ENCODE measurements at places on chromosomes 11 and 22. TPM values are rescaled to one million over a fixed set of nuclear protein-coding genes. Genes with fewer than 3 reads are reported as not detected.
A peak's percentile ranks its signal among the peaks of the same experiment; 100 is the strongest.

Gene SCN2B
- polyA plus RNA-seq = 0.11 TPM

Gene RTN4R
- polyA plus RNA-seq = 2.0 TPM

Gene RANGAP1
- 37.2 TPM for polyA plus RNA-seq

Gene KDM2A
- polyA plus RNA-seq = 36.4 TPM

Gene CRYBA4
- not detected for polyA plus RNA-seq

Gene TMEM132A
- 6.7 TPM for polyA plus RNA-seq

Gene SLC22A6
- polyA plus RNA-seq = not detected

Gene TUB
- polyA plus RNA-seq = 10.4 TPM

Gene PATE4
- not detected for polyA plus RNA-seq

Gene ELF5
- polyA plus RNA-seq = not detected

- no peak for DNase-seq
Measured at GRCh38 chr11:120173807-120174206, 35.9 kb upstream of the TRIM29 start.

- DNase-seq = no peak
Measured at GRCh38 chr11:127559978-127560377, 559.4 kb upstream of the KIRREL3 start.

DNA sequence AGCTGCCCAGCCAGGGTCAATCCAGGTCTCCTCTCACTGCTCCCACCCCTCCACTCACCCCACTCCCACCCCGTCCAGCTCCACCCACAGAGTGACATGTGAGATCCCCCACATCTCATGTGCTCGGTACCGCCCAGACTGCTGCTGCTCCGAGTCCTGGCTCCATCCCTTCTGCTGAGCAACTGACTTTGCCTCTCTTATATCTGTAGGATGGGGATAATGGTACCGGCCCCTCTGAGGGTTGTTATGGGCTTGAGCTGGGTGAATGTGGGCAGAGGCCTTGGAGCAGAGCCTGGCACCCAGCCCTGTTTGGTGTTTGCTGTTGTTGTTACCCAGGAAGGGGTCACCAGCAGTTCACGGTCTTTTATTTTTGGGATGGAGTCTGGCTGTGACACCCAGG is 77.0 kb downstream of the ST3GAL4 start:
- no peak for DNase-seq

DNA sequence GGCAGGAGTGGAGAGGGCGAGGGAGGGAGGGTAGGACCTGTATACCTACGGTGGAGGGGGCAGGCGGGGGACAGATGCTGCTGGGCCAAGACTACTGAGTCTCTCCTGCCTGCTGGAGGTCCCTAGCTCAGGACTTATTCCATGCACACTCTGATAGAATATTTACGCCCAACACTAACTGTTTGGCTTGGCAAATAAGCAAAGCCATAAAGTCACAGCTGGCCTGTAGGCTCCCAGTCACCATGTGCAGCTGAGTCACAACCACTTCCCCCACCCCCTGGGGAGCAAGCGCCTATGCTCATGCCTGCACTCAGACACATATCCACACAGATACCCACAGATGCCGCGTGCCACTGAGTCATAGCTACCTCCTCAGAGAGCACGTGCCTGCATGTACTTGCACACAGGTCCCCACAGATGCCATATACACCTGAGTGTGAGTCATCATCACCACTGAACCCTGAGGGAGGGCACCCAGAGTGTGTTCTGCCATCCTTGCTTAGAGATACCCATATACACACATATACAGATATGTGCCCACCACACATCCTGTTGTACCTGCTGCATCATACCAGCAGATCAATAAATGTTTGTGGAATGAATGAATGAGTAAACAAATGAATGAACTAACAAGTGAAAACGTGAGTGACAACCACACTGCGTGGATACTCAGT is 95.8 kb downstream of the SWAP70 start:
- DNase-seq = peak; percentile 99

DNA sequence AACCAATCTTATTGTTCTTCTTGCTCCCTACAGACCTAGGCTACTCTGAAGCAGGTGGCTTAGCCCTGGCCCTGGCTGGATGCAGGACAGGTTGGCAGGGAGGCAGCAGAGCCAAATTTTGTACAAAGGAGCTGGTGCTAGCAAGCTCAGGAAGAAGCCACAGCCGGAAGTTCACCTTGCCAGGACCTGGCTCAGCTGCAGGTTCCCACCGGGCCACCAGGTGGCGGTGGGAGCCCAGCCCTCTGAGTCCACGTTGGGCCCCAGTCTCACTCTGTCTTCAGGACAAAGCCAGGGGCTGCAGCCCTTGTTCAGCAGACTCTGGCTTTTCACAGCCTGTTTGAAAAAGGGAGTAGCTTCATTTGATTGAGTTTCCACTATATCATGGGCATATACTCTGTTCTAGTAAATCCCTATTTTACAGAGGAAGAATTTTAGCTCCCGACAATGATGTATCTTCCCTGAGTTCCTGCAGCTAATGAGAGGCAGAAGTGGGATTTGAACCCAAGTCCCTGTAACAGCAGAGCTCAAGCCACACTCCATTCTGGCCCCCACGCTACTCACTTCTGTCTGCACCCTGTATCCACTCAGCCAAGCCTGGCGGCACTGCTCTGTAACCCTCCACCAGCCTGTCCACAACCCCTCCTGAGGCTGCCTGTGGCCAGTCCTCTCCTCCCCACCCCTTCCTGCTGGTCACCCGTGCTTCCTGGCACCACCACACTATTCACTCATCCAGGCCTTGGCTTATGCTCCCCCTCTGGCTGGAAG is 3.3 kb downstream of the TKFC start:
- peak; percentile 68 for DNase-seq

GRCh38 chr22:49800408-49801238 is 27.1 kb downstream of the BRD1 start:
- DNase-seq = no peak

GRCh38 chr11:64854534-64855502 is 10.4 kb upstream of the CDC42BPG start:
- peak; percentile 93 for DNase-seq

DNA sequence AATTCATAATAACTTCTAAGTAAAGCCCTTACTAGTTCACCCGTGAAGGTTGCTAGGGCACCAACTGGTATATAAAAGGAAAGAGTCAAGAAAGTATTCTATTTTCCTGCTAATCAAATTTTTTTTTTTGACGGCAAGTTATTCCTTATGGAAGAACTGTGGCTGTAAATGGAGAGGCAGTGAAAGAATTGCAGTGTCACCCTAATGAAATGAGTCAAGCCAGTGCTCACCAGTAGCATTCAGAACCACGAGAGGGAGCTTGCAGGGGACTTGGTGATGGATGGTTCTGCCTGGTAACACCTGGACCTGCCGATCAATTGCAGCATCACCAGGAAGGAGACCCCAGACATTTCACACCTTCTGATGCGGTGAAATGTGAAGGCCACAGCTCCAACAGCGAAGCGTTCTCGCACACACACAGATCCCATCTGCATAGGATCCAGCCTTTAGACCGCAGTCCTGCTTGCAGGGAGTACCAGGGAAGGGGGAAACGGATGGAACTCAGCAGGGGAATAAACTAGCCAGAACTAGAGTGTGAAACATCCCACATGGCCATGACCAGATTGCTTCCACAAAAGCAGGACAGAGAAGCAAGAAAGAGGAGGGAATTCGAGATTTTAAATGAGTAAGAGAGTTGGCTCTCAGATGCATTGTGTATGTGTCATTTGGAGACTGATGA is 326.2 kb downstream of the TBC1D22A start:
- DNase-seq = no peak

DNA sequence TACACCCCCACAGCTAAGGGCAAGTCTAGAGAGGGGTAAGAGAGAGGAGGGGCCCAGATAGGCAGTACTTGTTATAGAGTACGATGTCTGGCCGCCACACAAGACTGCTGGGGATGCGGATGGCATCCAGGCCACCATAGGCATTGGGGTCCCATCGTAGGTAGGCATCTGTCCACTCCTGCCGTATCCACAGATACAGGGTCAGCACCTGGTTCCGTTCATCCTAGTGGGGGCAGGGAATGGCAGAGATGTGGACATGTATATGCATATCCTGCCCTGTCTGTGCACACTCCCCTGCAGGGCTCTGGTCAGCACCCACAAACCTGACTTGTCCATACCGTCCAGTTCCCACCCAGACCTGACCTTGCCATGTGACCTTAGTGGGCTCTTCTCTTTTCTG is 2.1 kb downstream of the CHRNA10 start:
- DNase-seq = no peak

DNA sequence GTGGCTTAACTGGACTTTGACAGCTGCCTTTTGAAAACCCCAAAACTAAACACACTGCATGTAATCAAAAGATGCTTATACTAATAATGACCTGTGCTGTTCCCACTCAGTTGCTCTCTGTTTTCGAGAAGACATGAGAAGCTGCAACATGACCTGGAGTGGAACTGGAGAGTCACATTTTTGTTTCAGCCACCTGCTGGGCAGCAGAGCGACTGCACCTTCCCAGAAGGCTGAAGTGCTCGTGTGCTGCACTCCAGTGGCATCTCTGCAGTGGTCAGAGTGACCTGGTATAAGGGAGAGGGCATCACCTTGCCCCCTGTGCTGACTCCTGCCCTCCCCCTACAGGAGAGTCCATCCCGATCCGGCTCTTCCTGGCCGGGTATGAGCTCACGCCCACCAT is 8.6 kb downstream of the THYN1 start:
- DNase-seq = peak; percentile 26

DNA sequence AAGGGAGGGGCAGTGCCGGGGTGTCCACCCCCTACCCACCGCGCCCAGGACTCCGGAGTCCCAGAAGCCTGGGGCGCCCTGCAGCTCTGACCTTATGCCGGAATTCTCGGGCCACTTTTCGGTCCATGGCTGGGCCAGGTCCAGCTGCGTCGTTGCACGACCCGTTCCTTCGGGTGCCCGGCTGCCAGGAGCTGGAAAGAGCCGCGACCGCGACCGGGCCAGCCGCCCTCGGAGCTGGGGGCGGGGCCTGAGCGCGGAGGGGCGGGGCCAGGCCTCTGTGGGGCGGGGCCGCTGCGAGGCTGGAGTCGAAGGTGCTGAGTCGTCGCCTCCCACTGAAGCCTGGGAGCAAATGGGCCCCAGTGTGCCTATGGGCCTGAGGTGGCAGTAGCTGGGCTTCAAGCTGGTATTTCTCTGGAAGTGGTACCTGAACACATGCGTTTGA is at the start of gene USH1C:
TSS of gene USH1C (minus strand) at position 236 of the 442 bp plus-strand sequence. CDS start at position 127, 109 bp downstream.
- no peak for DNase-seq

DNA sequence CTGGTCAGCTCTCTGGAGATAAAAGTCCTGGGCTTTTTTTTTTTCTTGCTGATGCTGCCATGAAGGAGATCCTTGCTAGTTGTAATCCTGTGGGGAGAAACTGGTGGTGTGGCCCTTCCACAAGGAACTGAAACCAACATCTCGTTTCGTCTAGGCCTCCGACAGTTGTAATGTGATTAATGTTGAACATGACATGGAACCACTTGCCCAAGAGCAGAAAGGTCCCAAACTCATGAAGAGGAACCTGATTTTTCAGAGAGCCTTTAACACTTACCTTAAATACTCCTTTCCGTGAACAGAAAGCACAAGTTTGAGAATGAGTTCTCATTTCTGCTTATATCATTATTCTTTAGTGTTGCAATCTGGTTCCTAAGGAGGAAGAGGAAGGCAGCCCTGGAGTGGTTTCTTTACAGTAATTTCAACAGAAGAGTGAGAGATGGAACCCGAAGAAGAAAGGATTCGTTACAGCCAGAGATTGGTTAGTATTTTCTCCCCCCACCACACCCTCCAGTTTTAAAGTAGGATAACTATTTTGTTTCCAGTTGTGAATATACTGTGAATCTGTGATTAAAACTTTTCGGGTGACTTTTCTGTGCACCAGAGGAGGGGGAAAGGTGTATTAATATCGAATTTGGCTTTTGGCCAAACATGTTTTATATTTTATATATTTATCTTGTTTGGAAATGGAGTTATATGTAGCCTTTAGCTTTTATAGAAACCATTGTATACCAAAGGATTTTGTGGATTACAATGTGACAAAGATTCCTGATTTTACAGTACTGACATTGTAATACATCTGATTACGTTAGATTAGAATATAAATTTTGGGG is 2.0 kb downstream of the KDM2A start:
- peak; percentile 58 for DNase-seq

GRCh38 chr22:50546326-50547262 is 895 bp downstream of the KLHDC7B start:
- no peak for DNase-seq

GRCh38 chr11:64355078-64355940 is 3.7 kb upstream of the RPS6KA4 start:
- DNase-seq = peak; percentile 79

DNA sequence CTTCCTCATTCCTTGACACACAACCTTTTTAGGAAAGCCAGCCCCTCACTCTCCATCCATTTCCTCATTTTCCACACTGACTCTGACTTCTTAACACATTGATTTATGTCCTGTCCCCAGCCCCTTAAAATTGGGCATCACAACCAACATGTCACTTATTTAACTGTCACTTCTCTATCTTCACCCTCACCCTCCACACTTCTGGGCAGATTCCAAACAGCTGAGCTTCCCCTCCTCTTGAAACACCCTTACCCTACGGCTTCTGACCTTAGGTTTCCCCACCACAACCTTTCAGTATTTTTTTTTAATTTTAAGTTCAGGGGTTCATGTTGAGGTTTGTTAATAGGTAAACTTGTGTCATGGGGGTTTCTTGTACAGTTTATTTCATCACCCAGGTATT is 696.3 kb downstream of the DLG2 start:
- no peak for DNase-seq

GRCh38 chr11:104124979-104125378 is 39.0 kb downstream of the PDGFD start:
- DNase-seq = no peak

DNA sequence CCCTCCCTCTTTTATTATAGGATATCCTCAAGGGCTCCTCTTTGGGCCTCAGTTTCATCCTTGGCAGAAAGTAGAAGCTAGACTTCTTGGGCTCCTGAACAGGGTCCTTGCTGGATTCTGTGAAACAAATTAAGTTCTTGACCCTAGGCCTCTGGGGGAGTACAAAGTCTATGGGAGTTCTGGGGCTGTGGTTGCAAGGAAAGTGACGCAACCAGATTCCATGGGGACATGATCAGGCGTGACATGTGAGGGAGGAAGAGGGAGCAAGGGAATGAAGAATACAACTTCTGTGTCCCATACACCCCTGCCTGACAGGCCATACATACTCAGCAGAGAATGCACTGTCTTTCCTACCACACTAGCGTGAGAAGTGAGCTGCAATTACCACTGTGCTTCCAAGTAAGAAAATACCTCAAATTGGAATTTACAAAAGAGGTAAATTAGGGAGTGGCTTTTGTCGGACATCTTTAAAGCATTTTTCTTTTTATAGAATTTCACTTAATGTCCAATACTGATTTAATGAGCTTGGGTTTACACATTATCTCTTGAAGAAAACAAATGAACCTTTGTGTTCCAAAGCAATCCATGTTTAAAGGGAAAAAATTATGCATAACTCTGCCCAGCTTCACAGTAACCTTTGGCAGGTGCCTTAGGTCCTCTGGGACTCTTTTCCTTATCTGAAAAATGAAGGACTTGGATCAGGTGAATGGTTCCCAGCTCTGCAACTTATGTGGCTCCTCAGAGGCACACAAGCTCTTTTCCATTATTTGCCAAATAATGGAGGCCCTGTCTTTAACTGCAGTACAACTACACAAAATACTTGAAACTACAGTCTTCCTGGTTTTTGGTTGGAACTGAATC is 38.9 kb downstream of the LIMK2 start:
- DNase-seq = no peak

GRCh38 chr11:133525976-133526375 is 6.3 kb downstream of the OPCML start:
- no peak for DNase-seq

GRCh38 chr22:45577746-45578523 is 75.3 kb downstream of the FBLN1 start:
- peak; percentile 67 for DNase-seq

- no peak for DNase-seq
Measured at GRCh38 chr11:133166662-133167061, 365.6 kb downstream of the OPCML start.

GRCh38 chr22:30792456-30792855 is 97.8 kb downstream of the OSBP2 start:
- no peak for DNase-seq
